ENCODE measurements at places on chromosomes 5 and 9.

GRCh38 chr5:174457141-174457678 is 267.2 kb upstream of the MSX2 start:
- DNase-seq, result no peak

DNA sequence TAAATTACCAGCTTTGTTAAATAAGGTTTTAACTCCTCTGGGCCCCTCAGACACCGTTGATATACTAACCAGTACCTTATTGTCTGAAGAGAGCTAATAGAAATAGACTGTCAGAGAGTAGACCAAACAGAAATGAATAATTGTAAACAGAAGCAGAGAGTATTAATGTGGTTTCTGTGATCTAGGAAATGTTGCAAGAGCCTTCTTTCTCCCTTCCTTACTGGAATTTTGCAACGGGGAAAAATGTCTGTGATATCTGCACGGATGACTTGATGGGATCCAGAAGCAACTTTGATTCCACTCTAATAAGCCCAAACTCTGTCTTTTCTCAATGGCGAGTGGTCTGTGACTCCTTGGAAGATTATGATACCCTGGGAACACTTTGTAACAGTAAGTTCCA is 5.1 kb downstream of the TYRP1 start:
- DNase-seq, result no peak

GRCh38 chr5:122312591-122313406 is 762 bp downstream of the SNCAIP start:
- peak; percentile 30 for DNase-seq

DNA sequence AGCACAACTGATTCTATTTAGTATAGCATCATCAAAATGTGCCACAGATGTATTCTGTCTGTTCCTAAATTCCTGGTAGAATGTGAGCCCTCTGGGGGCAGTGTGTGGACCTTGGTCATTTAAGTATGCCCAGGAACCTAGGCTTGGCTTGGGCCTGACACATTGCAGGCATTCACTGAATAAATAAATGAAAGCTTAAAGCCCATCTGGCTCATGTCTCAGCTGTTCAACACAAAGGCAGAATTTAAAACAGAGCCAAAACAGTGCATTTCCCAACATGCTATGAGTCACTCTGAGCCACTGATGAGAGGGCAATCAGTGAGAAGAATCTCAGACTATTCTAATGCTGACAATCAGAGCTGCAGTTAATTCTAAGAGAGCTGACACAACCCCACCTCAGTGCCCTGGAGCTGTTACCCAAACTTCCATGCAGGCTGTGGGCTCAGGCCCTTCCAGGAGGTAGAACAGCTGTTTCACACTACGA is 8.1 kb downstream of the FAM193B start:
- DNase-seq, result no peak

DNA sequence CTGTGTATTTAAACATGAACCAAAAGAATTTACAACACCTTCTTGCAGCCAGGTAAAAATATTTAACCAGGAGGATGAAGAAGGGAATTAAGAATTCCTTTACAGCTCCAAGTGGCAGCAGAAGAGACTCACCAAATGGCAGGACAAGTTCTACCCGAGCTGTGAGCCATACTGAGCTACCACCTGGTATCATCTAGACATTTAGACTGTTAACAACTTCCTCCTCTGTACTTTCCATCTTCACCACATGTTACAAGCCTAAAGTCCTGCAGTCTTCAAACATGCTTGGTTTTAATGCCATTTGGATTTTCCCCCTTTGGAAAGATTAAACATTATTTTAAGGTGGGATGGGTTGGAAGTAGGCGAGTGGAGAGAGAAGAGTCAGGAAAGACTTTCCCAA is 190.2 kb downstream of the TRPM6 start:
- no peak for DNase-seq

DNA sequence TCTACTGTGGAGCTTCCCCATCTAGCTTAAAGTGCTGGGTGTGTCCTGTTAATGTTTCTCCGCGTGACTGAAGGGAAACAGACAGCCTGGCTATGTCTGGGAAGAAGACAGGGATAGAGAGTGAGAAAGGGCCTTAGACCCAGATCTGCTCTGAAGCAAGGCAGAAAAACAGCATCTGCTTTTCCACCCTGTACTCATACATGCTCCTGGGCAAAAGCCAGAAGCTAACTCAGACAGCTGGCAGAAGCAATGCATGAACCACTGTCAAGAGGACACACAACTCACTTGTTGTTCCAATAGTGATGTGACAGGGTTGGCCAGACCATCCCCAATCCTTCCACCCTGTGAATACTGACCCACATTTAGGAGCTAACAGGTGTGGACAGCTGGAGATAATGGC is 63.3 kb downstream of the DPYSL3 start:
- DNase-seq, result no peak
